ENCODE measurements at places on chromosomes 5 and 9. TPM values are rescaled to one million over a fixed set of nuclear protein-coding genes. Genes with fewer than 3 reads are reported as not detected.

IRGM gene
- total RNA-seq, result not detected

RPL7A gene
- total RNA-seq, result 1,807 TPM

C7 gene
- total RNA-seq, result not detected

SVEP1 gene
- 0.05 TPM for total RNA-seq

GFRA3 gene
- not detected for total RNA-seq

FOXD4L3 gene
- total RNA-seq, result not detected

SPATA31A3 gene
- total RNA-seq, result not detected

GABRA6 gene
- total RNA-seq, result not detected

INSYN2B gene
- 3.0 TPM for total RNA-seq

JAKMIP2 gene
- 0.44 TPM for total RNA-seq

WNK2 gene
- 0.06 TPM for total RNA-seq

PCDHB16 gene
- 1.1 TPM for total RNA-seq

OR13C4 gene
- total RNA-seq, result not detected

CYLC2 gene
- total RNA-seq, result not detected

SV2C gene
- total RNA-seq, result not detected

TXNDC8 gene
- not detected for total RNA-seq

WDR70 gene
- 17.6 TPM for total RNA-seq

ACSL6 gene
- total RNA-seq, result not detected

CDH6 gene
- total RNA-seq, result 22.1 TPM

IL31RA gene
- 3.5 TPM for total RNA-seq

IL3 gene
- total RNA-seq, result not detected

TMEM232 gene
- 0.41 TPM for total RNA-seq

TEX48 gene
- not detected for total RNA-seq

NR5A1 gene
- not detected for total RNA-seq

BSPRY gene
- not detected for total RNA-seq

PCDHA4 gene
- total RNA-seq, result not detected

CAMK2A gene
- total RNA-seq, result not detected

CHSY3 gene
- 2.4 TPM for total RNA-seq

ANKRD20A1 gene
- 0.58 TPM for total RNA-seq

IL9 gene
- total RNA-seq, result not detected

MAMDC2 gene
- 16.0 TPM for total RNA-seq

TYRP1 gene
- not detected for total RNA-seq

TAS2R1 gene
- total RNA-seq, result not detected

Measured in glomerular endothelial cell (primary cell).